ENCODE measurements at places on chromosomes 7 and 10.

- no peak for DNase-seq
Measured at GRCh38 chr10:131848741-131849590, 51.8 kb upstream of the PPP2R2D start.

DNA sequence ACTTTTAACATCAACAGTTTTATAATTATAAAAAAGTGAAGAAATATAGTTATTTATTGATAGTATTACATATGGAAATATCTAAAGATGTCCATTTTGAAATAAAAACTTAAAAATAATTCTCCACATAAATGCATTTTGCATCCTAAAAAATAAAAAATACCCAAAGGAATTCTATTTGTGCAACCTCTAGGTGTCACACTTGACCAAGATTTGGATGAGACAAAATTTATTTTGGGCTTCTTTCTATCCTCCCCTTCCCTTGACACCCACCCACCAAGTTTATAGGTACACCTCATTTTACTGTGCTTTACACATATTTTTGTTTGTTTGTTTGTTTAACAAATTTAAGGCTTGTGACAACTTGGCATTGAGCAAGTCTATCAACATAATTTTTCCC lies 3.3 kb upstream of the THSD7A start:
- peak; percentile 8 for DNase-seq

DNA sequence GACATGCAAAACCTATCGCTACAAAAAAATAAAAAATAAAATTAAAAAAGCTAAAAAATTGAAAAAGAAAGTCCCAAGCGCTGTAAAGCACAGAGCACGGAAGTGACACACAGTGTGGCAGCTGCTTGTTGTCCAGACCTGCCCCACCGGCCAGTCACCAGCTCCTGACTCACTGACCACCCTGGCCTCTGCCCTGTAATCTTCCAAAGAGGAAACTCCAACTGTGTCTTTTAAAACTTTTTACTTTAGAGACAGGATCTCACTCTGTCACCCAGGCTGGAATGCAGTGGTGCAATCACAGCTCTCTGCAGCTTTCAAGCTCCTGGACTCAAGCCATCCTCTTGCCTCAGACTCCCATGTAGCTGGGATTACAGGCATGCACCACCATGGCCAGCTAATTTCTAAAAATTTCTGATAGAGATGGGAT lies 23.6 kb downstream of the GNA12 start:
- DNase-seq: peak; percentile 80

DNA sequence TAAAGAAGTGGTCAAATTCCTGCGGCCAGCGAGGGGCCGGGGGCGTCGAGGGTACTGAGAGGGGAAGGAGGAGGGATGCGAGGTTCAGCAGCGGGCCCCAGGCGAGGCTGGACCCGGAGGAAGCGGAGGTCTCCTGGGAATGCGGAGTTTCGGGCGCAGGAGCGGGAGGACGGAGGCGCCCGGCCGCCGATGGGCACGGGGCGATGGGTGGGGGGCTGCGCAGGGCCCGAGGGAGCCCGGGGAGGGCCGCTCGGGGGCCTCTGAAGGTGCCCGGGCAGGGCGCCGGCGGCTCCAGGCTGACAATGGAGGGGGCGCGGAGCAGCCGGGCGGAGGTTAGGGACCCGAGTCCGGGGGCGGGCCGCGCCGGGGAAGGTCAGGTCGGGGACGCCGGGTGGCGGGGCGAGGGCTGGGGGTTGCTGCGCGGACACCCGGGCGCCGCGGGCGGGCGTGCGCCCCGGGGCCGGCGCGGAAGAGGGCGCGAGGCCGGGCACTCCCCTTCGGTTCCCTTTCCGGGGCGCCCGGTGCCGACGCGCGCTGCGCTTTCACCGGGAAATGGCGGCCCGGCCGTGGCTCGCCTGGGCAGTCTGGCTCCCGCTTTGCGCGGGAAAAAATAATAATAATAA lies 683 bp downstream of the MACROH2A2 start:
- DNase-seq: peak; percentile 39

DNA sequence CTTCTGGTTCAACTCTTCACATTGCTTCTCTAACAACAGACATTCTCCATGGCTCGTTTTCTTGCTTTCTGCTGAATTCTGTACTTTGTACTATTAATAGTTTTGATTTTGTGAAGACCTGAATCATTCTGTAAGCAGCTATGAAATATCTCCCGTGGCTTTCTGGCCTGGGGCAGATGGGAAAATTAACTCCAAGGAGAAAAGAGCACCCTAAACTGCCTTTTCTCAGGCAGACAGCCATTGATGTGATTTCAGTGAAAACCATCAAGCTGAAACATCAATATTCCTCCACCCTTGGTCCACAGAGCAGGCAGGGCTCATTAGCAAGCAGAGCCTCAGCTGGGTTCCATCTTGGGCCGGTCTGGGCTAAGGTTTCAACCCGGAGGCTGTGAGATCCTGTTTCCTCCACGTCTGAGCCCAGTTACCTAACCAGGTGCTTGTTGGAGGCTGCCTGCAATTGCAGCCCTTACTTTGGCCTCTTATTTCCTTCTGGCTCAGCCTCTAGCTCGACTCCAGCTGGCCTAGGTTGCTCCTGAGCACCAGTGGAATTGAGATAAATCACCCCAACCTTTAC lies 21.1 kb upstream of the EZH2 start:
- DNase-seq: no peak

GRCh38 chr7:158664406-158664805 lies 40.2 kb downstream of the NCAPG2 start:
- DNase-seq: no peak

GRCh38 chr7:114789871-114790311 lies 132.0 kb upstream of the MDFIC start:
- peak; percentile 42 for DNase-seq

DNA sequence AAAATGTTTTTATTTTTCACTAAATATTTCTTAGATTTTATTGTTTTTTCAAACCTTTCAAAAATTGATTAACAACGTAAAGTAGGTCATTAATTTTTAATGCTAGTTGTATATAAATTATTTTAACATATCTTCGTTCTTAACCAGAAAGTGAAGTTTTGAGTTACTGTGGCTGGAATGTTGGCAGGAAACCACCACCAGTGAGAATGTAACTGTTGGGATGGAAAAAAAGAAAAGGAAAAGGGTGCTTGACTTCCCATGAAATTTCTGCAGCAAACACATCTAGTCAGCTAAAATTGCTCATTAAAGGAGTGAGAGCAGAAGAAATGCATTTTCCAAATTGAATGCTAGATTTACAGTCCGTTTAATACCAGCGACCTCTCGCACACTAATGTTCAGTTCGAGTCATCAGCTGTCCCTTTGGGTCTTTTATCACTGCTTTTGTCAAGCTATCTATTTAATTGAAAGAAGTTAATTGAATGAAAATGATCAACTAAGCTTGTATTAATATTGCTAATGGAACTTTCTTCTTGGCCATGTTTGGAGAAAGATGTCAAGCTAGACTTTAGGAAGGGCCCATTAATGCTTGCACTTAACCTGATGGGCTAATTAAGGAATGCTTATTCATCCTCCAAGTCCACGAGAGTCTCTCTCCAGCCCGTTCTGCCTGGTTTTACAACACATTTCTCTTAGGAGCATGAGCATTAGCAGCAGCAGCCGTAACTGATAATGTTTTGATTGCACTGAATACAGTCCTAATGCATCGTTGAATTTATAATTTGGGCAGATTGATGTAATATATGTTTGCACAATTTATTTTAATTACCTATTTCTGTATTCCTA lies 70.1 kb downstream of the UBE3C start:
- DNase-seq: no peak

DNA sequence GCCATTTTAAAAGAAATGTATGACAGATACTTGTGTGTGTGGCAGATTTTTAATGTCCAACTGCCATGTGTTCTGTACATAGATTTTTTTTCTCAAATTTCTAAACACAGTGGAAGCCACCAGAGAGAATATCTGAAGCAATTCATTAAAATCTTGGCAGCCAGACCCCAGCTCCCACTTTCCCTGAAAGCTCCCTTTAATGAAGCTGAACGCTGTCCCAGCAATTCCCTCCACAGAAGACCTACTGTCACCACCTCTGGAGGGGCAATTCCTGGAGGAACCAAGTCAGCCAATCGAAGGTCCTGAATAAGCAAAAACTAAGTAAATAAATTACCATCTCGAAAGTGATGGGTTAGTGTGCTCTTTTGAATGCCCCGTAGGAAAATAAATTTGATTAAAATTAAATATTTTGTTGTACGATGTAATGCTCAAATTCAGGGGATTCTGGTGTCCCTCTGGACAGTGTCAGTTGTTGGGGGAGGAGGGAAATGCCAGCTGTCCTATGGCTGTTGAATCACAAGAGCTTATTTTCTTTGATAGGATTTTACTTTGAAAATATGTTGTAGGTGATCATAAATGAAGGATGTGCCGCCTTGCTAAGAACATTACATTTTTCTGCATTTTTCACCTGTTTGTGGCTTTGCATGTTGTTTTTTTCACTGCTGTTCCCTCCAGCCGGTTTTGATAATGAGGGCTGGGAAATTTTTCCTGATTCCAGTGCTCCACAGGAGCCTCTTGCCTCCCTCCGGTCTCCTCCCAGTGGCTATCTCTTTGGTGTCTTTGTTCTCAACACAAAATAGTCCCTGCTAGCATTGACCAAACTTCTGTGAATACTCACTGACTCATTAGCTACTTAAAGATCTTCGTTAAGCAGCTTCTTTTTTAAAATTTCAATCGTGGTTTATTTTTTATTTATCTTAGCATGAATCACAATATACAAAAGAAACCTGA lies 9.2 kb upstream of the GSAP start:
- DNase-seq: peak; percentile 57

GRCh38 chr7:85554236-85555178 lies 367.7 kb upstream of the SEMA3D start:
- DNase-seq: peak; percentile 20

GRCh38 chr10:121926671-121927317 lies 1.0 kb downstream of the ATE1 start:
- peak; percentile 49 for DNase-seq

DNA sequence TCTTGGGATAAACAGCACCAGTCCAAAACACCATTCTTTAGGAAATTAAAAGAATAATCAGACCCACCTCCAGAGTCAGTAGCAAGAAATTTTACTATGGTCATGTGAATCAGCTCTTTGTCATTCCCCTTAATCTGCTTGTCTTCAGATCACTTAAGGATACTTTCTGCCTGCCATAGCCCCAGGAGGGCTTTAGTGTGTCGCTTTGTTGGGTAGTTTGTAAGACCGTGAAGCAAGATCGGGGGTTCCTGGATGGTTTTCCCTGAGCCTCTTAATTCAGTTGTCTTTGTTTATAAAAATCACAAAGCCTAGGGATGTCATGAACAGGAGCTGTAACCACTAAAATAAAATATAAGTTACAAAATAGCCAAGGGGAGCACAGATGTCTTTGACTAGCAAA lies 223.6 kb downstream of the RELN start:
- no peak for DNase-seq

DNA sequence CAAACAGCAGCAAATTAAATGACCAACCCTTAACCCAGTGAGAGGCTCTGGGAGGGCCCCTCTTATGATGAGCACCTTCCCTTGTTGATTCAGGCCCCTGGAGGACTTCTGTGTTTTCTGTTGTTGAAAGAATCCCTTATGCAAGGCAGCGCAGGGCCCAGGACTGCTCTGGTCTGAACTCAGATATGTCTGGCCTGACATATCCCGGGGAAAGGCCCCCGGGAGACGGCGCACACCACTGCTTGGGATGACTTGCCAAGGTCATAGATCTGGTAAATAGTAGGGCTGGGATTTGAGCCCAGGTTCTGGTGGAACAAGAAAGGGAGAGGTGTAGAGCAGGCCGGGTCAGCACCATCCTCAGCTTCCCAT lies 124.0 kb downstream of the AOAH start:
- no peak for DNase-seq

- no peak for DNase-seq
Measured at GRCh38 chr7:44643206-44643605, 36.8 kb downstream of the OGDH start.

DNA sequence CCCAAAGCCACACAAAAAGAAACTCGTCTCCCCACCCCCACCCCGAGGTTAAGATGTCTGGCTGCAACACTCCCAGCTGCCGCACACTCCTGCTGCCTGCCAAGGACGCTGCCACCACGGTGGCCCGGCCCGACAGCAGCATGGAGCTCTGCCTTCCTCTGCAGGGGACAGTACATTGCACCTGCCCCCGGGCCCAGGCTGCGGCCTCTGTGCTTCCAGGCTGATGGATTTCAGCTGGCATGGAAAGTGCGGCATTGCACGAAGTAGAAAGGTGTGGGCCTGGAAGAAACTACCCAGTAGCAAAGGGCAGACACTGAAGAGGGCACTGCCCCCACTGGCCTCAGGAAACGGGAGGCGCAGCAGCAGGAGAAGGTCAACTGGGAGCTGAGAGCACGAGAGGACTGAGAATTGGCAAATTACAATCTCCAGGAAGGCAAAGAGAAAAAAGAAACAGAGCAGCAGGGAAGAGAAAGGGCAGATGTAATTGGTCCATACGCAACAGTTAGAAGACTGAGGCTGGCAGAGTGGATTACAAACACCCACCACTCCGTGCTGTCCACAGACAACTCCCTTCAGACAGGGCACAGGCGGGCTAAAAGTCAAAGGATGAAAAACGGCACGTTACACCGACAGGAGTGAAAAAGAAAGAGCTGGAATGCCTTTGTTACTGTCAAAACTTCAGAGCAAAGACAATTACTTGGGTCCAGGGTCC lies 117.1 kb upstream of the DIP2C start:
- no peak for DNase-seq

GRCh38 chr10:64617085-64617484 lies 1095.9 kb downstream of the REEP3 start:
- no peak for DNase-seq

GRCh38 chr10:33345236-33345635 lies 10.8 kb upstream of the NRP1 start:
- no peak for DNase-seq

DNA sequence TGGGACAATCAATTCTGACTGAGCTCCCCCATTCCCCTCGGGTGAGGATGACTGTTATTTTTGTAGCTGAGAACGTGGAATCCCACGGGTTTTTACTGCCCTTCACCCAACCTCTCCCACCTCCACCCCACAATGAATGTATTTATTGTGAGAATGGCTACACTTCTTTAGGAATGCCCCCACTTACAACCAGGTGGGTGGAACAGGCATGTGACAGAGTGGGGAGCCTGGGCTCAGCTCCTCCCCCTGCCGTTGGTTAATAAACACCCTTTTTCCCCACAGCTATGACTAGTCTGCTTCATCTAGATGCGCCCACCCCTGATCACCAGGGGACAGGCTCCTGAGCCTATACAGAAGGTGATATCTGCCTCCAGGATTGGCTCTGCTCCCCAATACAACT lies 2.0 kb downstream of the MRPL43 start:
- no peak for DNase-seq

DNA sequence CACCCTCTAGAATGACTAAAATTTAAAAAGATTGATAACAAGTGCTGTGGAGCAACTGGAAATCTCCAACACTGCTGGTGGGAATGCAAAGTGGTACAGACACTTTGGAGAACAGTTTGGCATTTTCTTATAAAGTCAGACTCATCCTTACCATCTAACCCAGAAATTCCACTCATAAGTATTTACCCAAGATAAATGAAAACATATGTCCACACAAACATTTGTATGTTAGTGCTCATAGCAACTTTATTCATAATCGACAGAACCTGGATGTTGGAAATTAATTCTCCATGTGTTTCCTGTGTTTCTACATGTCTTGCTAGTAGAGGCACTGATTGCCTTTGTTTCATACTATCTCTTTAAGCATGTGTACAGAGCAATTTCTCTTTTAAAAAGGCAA lies 282.4 kb downstream of the AHR start:
- no peak for DNase-seq

- DNase-seq: no peak
Measured at GRCh38 chr10:129969184-129969910, 5.3 kb upstream of the EBF3 start.

GRCh38 chr10:75097666-75098285 lies 13.7 kb upstream of the SAMD8 start:
- peak; percentile 45 for DNase-seq

- DNase-seq: no peak
Measured at GRCh38 chr10:85604884-85605283, 761.7 kb downstream of the GRID1 start.

GRCh38 chr10:4003348-4003973 lies 218.5 kb upstream of the KLF6 start:
- DNase-seq: no peak

Measured in AG08396 (cell line).